PC-9 (cell line): ENCODE measurements at places on chromosomes 1 and 21. TPM values are rescaled to one million over a fixed set of nuclear protein-coding genes. Genes with fewer than 3 reads are reported as not detected.

Gene RGS4
- total RNA-seq, result not detected in 2 replicates

GRCh38 chr1:116585886-116586285 lies 15.1 kb upstream of the CD58 start:
- no peak for DNase-seq

DNA sequence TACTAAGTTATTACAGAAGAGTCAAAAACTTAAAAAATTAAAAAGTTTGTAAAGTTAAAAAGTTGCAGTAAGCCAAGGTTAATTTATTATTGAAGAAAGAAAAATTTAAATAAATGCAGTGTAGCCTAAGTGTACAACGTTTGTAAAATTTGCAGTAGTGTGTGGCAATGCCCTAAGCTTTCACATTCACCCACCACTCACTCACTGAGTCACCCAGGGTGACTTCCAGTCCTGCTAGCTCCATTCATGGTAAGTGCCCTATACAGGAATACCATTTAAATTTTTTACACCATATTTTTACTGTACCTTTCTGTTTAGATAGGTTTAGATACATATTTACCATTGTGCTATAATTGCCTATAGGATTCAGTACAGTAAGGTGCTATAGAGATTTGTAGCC lies 88.6 kb downstream of the CTH start:
- DNase-seq, result no peak

- no peak for DNase-seq
Observed at GRCh38 chr1:191953526-191953925, 204.7 kb upstream of the RGS18 start.

DNA sequence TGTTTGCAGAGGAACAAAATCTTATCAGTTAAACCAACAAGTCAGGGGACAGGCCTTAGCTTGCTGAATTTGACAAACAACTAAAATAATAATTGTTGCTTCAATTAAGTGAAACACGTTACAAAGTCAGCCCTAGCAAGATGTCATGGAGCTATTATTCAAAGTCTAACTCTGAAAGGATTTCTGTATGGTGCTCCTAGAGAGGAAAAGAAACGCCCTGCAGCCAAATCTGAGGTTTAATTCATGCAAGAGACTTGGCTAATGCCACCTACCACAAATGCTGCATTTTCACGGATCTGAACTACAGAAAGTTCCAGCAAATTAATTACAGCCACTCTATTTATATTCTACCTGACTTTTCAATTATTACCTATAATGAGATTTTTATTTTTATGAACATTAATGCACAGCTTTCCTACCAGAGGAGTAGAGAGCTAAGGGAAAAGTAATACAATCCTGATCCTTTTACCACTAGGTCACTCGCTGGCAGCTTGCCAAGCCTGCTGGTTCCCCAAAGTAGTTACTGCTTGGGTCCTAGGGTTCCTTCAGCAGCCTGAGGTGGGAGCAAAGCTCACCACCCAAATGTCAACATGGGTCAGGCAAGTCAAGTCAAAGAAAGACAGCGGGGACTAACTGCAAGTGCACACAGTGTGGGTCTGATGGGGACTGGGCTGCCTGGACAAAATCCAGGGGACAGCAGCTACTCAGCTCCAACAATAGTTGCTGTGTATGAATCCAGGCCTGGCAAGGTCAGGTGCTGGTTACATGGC lies 8.5 kb downstream of the COLGALT2 start:
- no peak for DNase-seq

GRCh38 chr1:101278238-101278637 lies 41.4 kb downstream of the S1PR1 start:
- DNase-seq, result no peak

- DNase-seq, result no peak
Observed at GRCh38 chr1:241507189-241507863, 12.2 kb downstream of the FH start.

DNA sequence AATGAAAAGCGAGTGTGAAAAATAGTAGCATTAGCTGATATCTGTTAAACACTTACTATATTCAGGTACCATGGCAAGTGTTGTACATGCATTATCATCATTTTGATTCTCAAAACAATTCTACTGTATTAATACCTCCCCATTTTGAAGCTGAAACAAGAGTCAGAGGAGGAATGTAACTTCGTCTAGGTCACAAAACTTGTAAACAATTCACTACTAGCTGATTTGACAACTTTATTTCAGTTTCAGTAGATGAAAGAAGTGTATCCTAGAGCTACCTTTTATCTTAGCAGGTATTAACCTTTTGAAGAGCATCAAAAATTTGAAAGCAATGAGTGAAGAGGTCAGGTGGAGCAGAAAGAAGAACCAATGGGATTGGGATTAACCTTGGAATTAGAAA lies 1.6 kb downstream of the CD84 start:
- no peak for DNase-seq
